Renal cortical epithelial cell (primary cell): ENCODE measurements at places on chromosomes 12 and 14. TPM values are rescaled to one million over a fixed set of nuclear protein-coding genes. Genes with fewer than 3 reads are reported as not detected.

GRCh38 chr12:93225094-93225493 lies 152.6 kb upstream of the NUDT4 start:
- no peak for DNase-seq

GRCh38 chr12:52798671-52799504 lies 3.0 kb upstream of the KRT3 start:
- DNase-seq, result peak; percentile 93

DNA sequence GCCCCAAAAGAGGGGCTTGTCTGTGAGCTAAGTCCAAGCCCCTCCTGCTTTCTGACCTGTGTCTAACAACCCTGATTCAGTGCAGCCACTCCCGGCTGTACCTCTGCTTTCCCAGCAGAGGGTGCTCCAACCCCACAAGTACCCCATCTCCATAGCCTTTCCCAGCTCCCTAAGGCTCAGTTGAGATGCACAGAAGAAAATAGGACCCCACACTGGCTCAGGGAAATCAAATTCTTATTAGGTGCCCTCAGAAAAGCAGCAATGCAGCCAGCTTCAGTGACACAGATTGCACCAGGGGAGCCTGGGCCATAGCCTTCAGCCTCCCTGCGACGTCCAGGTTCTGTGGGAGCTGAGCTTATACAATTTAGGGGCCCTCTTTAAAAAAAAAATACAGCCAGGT lies 49.9 kb downstream of the LRRC74A start:
- peak; percentile 52 for DNase-seq

- peak; percentile 15 for DNase-seq
Measured at GRCh38 chr12:24615967-24616411, 332.9 kb downstream of the BCAT1 start.

GRCh38 chr12:67306712-67307111 lies 37.6 kb downstream of the CAND1 start:
- no peak for DNase-seq

DNA sequence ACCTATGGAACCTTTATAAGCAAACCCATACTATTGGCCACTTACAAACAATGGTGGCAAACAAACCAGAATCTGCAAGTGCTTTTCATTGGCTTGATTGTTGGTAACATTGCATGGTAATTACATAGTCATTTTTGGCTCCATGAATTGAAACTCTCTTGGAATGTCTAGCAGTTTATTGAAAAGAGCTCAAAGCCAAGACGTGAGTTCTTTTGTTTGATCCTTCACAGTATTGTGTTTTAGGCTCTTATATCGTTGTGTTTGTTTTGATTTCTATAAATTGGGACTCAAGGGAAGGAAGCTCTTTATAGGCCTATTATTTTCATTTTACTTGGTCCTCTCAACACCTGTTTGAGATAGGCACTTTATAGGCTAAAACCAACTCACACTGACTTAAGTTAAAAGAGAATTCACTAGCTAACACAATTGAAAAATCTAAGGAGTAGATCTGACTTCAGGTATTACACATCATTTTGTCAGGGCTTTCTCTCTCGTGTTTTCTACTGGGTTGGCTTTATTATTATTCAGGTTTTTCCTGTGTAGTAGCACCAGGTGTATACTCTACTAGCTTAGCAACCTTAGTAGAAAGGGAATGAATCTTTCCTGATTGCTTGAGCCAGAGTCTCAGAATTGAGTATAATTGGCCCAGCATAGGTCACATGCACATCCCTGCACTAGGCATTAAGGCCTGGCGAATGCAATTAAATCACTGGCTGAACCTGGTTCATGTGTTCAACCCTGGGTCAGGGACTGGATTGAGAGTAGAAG lies 341.4 kb downstream of the RAD51B start:
- no peak for DNase-seq

DNA sequence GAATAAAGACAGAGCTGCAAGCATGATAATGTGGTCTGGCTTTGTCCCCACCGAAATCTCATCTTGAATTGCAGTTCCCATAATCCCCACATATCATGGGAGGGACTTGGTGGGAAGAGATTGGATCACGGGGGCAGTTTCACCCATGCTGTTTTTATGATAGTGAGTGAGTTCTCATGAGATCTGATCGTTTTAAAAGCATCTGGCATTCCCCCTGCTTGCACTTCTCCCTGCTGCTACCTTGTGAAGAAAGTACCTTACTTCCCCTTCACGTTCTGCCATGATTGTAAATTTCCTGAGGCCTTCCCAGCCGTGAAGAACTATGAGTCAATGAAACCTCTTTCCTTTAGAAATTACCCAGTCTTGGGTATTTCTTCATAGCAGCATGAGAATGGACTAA lies 158.7 kb downstream of the SLC35F4 start:
- no peak for DNase-seq

DNA sequence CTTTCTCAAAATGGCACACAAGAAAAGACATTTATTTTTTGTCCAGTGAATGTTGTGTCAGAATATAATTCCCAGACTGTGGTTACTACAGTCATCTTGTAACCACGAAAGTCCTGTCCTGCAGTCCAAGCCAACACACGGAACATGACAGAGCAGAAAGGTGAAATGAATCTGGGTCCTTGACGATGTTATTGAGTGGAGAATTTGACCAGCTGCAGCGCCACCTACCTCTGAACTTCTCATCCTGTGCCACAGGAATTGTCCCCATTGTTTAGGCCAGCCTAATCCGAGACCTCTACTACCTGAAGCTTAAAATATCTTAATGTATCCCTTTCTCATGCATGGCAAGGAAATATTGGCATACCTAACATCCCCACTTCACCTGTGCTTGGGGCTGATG lies 64.1 kb upstream of the OTX2 start:
- peak; percentile 3 for DNase-seq

DNA sequence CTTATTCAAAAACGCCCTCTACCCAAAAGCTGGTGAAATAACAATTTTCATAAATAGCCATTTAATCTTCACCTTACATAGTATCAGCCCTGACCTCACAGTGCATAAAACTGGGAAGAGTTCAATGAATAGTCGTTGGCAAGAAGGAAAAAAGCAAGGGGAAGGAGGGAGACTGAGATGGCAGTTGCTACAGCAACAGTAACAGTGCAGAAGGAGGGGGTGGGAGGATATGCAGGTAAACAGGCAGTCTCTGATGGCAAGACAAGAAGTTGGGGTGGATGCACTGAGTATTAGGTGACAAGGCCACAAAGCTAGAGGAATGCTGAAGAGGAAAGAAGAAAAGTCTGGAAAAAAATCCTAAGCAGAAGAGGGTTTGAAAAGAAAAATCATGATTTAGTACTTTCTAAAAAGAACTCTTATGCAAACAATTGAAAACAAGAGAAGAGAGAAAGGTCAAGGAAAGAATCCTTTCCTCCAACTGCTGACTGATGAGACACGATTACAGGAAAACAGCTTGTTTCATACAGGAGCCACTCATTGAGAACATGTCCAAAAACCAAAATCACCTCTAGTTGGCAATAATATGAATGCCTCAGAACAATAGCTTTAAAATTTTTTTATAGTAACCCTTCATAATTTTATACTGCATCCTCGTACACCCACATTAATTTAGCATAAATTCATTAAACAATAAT lies 56.0 kb downstream of the DCAF5 start:
- DNase-seq, result no peak

- peak; percentile 53 for DNase-seq
Measured at GRCh38 chr12:10454531-10454930, 1.4 kb upstream of the KLRC1 start.

DNA sequence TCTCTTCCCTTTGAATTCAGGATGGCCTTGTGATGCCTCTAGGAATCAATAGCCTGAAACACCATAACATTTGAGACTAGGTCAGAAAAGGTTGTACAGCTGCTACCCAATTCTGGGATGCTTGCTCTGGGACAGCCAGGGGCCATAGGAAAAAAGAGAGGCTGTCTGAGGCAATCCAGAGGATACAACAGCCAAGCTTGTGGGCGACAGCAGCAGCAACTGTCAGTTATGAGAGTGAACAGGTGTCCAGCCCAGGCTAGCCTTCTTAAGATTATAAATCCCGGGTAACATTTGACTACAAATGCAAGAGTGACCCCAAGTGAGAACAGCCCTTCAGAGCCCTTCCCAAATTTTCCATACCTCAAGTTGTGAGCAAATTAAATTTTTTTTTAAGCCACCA lies 11.1 kb downstream of the DCN start:
- DNase-seq, result no peak

- no peak for DNase-seq
Measured at GRCh38 chr14:50578433-50578832, 18.5 kb downstream of the ATL1 start.

- no peak for DNase-seq
Measured at GRCh38 chr14:23439107-23439835, 3.8 kb upstream of the MYH7 start.

- DNase-seq, result peak; percentile 26
Measured at GRCh38 chr12:102816816-102817434, 100.1 kb downstream of the PAH start.

DNA sequence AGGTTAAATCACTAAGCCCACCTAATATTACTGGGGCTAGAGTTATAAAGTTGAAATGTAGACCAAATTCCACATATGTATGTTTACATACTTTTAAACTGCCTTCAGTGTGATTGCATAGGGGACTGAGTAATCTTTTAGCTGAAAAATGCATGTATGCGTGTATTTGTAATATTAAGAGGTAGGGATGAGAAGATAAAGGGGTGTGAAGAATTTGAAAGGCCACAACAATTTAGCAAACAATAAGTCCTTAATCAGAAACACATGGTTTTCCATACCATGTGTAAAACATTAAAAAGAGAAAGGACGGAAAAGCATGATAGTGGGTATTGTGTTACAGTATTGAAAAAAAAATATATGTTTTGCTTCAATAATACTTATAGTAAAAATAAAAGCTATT lies 919.9 kb upstream of the FLRT2 start:
- DNase-seq, result no peak

GRCh38 chr14:57479197-57479596 lies 14.5 kb downstream of the CCDC198 start:
- peak; percentile 97 for DNase-seq

- DNase-seq, result no peak
Measured at GRCh38 chr14:60655119-60655897, 6.0 kb upstream of the SIX1 start.

GRCh38 chr12:38906482-38907200 lies 1.2 kb upstream of the CPNE8 start:
- peak; percentile 82 for DNase-seq

- no peak for DNase-seq
Measured at GRCh38 chr12:11307143-11307542, 3.1 kb downstream of the PRB4 start.

DNA sequence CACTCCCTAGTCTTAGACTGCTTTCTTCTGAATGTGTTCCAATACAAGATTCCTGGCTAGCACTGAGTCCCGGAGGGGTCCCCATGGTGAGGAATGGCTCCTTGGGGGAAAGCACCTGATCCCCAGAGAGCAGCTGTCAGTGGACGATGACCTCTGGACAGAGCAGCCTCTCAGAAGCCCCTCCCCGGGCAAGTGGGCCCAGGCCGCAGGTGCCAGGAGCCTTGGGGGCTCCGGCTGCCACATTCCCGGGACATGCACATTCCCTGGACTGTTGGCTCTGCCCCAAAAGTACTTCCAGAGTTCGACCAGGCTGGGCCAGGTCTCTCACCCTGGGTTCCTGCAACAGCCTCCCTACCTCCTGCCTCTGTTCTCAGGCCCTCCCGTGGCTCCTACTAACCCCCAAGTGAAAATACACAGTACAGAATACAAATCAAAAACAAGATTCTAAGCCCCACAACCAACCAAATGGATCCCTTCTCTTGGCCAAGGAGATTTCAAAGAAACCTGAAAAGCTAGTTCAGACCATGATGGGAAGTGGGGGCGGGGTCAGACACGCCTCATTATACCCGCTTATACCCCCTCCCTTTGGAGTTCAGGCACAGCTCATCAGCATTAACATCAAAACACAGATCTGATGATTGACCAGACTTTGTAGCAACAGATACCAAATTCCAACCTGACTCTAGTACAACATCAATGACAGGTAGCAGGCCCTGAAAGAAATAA lies 23.3 kb upstream of the BTBD6 start:
- no peak for DNase-seq

DNA sequence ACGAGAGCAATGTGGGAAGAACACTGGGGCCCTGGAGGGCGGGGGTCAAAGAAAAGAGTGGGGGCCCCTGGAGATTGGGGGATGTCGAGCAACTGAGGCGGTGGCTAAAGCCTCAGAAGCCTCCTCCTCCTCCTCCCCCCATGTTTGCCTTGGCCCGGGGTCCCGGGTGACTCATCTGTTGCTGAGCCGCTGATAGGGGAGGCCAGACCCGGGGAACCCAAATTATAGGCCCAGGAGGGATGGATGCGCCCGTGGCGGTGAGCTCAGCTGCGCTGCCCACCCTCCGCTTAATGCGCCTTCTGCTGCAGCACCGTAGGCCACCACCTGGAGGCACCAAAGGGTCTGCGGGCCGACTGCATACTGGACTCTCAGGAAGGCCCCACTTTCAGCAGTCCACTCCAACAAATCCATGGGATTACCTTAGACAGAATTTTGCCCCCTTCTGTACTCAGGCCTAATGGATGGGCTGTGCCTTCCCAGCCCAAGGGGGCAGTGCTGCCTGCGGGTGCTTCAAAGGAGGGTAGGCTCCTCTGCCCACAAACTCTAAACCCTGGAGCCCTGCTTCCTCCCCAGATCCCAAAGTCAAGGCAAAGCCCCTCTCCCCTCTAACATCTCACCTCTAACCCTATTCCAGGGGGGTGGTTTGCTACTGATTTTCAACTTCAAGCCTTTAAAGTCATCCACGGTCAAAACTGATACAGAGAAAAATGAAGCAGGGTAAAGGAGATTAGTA lies 2.6 kb upstream of the WNT10B start:
- no peak for DNase-seq

GRCh38 chr12:55932551-55932910 lies 1.6 kb downstream of the DGKA start:
- no peak for DNase-seq

DNA sequence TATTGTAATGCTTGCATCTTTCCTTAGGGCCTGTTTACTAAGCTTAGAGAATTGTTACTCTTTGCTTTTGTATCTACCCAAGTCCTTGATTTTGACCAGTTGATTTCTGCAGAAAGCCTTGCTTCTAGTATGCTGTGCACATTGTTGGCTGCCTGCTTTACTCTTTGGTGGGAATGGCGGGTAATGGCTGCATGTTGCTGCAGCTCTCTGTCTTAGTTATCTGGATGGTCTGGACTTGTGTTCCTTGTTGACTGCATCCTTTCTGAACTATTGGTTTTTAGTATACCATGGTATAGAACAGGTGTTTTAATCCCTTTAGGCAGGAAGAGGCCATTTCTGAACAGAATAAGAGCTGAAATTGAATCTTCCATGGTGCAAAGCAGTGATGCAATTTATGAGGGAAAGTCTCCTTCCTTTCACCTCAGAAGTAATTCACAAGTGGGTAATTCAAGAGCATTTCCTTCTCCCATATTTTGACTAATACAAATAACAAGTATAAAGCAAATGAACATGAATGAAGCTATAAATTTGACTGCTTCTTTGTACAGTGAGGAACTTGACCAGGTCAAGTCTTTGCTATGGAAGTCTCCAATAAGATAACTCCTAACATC lies 466.4 kb downstream of the NPAS3 start:
- no peak for DNase-seq

CLEC4D gene
- total RNA-seq, result 0.15 TPM in 1 of 2 replicates, not detected in the other

PMCH gene
- total RNA-seq, result not detected in 2 replicates

PIANP gene
- total RNA-seq, result 0.15 TPM in 1 of 2 replicates, not detected in the other

TSPAN19 gene
- total RNA-seq, result 0.15 TPM in 1 of 2 replicates, not detected in the other

PAX9 gene
- under 0.01 TPM in 1 of 2 replicates, not detected in the other for total RNA-seq

RBMS2 gene
- total RNA-seq, result 24.8 and 31.3 TPM in 2 replicates

SENP1 gene
- total RNA-seq, result 9.9 and 13.0 TPM in 2 replicates

KITLG gene
- 37.3 and 189 TPM in 2 replicates for total RNA-seq
